Cortex of kidney (tissue), 1 donor: ENCODE measurements at places on chromosomes 1 and 21.

- DNase-seq = no peak
Observed at GRCh38 chr1:182520736-182521135, 68.3 kb downstream of the RNASEL start.

- no peak for DNase-seq
Observed at GRCh38 chr1:53349369-53349835, 21.5 kb upstream of the LRP8 start.

DNA sequence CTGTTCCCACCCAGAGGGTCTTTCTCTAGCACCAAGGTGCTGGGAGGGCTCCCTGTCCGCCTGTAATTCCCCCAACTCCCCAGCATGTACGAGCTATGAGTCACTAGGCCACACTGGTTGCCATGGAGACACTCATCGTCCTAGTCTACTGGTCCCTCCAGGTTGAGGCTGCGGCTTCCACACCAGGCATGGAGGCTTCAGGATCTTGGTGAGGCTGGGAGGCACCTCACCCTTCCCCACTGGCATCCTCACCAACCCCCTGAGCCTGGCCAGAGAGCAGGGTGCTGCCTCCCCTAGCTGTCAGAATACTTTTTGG lies 75.6 kb upstream of the KAZN start:
- no peak for DNase-seq

GRCh38 chr1:70101231-70101630 lies 104.1 kb downstream of the LRRC40 start:
- DNase-seq = no peak

DNA sequence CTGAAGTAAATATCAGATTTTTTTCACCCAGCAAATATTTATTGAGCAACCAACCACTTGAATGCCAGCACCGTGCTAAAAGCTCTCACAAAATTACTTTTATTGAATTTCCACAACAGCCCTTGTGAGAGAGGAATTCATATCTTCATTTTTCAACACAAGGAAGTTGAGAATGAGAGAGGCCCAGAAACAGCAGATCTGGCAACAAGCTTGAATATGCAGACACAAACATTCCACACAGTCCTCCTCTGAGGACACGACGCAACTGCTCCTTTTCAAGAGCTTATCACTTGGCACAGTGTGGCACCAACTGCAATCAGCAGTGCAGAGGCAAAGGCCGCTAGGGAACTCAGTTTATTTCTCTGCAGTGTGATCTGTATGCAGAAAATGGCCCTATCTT lies 32.2 kb upstream of the IFNAR2 start:
- DNase-seq = no peak

- DNase-seq = no peak
Observed at GRCh38 chr1:247540581-247540980, 4.3 kb upstream of the OR2C3 start.

DNA sequence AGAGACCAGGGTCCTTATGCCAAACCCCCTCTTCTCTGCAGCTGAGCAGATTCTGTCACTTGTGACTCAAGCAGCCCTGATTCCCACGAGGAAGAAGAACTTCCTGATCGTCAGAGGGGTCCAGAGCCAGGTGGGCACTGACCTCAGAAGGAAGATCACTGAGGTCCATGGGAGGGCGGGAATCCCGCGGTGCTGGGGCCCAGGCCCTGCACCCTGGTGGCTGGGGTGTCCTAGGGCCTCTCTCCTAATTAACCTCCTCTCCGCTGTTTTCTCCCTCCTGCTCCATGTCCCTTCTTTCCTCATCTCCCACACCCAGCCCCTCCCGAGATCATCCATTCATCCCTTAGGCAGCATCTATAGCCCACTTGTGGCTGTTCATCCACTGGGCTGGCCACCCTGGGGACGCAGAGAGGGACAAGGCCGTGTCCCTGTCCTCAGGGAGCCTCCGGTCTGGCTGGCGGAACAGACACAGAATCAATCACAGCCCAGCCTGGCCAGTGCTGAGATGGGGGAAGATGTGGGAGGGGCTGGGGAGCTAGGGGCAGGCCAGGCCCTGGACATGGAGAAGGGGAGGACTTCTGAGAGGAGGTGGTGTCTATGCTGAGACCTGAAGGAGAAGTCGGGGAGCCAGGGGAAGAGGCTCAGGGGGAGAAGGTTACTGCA lies 638.3 kb downstream of the MATN1 start:
- no peak for DNase-seq

DNA sequence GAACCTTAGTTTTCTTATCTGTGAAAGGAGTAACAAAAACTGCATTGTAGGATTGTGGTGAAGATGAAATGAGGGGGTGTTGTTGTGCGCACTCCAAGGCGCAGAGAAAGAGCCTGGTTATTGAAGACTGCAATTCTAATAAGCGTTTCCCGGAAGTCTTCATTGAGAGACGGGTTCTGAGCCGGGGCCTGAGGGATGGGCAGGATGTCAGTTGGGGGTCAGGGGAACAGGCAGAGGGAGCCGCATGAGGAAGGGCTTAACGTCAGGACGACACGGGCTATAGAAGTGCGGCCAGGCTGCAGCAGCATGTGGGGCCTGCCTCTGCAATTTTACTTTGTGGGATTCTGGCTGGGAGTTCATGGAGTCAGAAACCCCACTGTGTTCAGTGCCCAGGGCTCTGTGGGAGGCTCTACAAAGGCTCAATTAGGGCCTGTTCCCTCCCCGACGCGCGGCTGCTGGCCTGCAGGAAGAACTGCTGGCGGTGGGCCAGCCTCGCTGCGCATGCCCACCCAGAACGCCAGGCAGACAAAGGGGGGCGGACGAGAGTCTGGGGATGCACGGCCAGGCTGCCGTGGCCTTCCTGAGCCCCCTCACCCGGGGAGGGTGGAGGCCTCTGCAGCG lies 20.7 kb downstream of the TRIM62 start:
- DNase-seq = no peak

GRCh38 chr1:26340047-26340481 lies 13.9 kb downstream of the CRYBG2 start:
- DNase-seq = no peak

DNA sequence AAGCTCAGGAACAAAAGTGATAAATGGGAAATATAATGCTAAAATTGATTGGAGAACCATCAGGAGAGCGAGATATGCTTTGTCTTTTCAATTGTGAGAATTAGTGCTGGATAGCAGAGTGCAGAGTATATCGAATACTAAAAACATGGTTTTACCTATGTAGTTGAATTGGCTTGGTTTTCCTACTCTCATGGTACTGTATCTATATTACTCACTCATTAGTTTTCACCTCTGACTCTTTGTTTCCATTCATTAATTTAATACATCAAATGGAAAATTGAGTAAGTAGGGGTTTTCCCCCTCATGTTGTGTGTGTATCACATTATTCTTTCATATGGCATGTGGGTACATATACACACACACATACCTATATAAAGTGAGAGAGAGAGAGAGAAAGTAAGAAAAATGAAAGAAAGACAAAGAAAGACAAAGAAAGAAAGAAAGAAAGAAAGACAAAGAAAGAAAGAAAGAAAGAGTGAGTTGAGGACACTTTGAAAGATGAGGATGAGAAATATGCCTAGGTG lies 1574.5 kb downstream of the MRPL39 start:
- DNase-seq = no peak

GRCh38 chr1:27192039-27192529 lies 37.2 kb upstream of the SLC9A1 start:
- no peak for DNase-seq

DNA sequence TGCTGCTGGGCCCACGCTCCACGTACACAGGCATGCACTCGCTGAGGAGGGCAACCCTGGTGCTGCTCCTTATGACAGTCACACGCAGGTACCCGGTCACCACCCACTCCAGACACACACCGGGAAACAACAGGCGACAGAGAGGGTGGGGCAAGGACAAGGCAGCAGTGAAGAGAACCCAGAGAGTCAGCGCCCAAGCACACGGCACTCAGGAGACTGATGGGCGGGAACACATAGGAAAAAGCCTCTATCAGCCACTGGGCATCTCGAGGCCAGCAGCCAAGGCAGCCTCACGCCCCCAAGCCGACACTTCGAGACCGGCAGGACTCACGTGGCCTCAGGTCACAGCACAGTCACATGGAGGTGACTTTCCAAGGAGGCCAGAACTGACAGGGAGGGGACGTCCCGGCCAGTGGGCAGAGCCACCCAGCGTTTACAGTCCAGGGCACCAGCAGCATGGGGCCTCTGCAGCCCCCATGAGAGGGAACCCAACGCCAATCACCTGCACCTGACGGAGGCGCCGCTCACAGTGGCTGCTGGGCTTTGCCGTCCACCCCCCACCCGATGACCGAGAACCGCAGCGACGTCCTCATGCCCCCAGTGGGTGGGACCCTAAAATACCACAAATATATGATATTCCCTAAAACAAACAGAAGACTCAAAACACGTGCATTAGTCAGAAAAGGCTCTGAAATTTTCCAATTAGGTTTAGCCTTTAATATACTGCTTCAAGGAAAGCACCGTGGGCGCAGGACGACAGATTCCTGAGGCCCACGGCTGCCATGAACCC lies 19.7 kb downstream of the PTTG1IP start:
- DNase-seq = no peak
